ENCODE measurements at places on chromosomes 13 and 19. TPM values are rescaled to one million over a fixed set of nuclear protein-coding genes. Genes with fewer than 3 reads are reported as not detected.
A peak's percentile ranks its signal among the peaks of the same experiment; 100 is the strongest.

CFAP97D2 gene
- not detected for total RNA-seq

ZNF66 gene
- 3.6 TPM for total RNA-seq

DNA sequence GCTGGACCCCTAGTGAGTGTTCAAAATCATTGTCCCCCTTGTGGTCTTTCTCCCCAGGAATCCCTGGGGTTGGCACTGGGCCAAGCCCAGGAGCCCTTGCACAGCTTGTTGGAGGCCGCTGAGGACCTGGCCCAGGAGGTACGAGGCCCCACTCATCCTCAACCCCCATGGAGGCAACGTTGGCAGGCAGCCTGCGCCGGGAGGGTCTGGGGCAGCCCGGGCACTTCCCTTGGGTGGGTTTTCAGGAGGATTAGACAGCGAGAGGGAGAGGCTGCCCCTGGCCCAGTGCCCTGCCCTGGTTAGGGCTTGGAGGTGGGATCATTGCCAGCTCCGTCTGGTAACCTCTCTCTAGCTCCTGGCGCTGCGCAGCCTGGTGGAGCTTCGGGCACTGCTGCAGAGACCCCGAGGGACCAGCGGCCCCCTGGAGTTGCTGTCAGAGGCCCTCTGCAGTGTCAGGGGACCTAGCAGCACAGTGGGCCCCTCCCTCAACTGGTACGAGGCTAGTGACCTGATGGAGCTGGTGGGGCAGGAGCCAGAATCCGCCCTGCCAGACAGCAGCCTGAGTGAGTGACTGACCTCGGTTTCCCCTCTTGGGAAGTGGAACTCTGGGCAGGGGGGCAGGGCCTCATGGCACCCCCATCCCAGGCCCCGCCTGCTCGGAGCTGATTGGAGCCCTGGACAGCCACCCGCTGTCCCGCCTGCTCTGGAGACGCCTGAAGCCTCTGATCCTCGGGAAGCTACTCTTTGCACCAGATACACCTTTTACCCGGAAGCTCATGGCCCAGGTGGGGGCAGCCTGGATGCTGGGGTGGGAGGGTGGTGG, 3.0 kb downstream of the ABCA7 start:
- no peak for DNase-seq

GRCh38 chr19:47790398-47790814, 11.9 kb downstream of the SELENOW start:
- peak; percentile 68 for DNase-seq

DNA sequence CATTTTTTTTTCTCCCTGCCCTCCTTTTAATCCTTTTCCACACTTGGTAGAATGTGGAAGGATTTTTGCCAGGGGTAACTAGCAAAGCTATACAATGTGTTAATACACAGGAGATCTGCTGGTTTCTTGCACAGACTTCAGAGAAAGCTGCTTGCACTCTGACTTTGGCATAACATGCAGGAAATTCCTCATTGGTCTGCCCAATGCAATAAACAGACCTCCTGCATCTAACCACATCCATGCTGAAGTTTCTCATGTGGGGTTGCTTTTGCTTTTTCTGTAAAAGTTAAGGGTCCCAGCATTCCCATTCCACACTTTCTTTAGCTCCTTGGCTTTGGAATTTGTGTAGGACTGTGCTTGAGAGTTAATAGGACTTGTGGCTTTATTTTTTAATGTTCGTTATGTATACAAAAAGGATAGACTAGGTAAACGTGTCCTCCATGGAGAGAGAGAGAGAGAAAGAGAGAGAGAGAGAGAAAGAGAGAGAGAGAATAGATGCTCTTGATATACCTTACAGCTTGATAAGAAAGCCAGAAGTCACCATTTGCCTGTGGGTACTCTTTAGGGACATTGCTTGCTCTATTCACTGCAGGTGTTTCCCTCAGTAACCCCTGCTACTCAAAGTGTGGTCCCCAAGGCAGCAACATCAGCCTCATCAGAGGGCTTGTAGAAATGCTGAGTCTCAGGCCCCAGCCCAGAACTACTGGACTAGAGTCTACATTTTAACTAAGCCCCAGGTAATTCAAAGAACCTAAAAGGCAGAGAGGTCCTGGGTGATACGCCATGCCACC, 170.5 kb downstream of the SHISA2 start:
- no peak for DNase-seq

DNA sequence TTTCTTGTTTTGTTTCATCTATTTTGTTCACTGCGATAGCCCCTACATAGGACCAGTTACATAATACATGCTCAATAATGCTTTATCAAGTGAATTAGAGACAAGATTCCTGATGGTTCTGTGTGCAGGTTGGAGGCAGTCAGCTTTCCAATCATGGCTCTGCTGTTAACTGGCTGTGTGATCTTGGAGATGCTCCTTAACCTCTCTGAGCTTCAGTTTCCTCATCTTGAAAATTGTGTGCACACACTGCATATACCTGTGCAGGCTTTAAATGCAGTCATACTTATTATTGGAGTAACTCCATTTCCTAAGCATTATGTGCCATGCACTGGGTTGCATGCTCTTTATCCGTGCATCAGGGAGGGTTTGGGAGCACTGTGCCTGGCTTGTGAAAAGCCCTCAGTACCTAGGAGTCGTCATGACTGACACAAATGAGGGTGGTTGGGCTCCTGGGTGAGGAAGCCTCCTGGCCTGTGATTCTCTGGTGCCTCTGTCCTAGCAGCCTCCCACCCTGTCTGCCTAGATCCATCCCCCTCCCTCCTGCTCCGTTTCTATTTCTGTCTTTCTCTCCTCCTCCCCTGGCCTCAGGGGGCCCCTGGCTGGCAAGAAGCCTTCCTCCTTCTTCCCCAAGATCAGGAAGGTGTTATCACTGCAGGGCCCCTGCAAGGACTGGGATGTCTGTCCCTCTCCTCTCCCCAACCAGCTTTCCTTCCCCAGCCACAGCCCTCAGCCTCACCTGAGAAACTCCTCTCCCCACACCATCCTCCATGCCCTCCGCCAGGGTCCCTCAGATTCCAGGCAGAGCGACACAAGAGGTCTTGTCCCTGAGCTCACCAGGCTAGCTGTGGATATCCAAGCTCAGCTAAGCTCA, 8.7 kb downstream of the IFNL1 start:
- no peak for DNase-seq

All from left lung (tissue), 14 donors.